Posterior cingulate gyrus (tissue), 11 donors: ENCODE measurements at places on chromosomes 6 and 20.

DNA sequence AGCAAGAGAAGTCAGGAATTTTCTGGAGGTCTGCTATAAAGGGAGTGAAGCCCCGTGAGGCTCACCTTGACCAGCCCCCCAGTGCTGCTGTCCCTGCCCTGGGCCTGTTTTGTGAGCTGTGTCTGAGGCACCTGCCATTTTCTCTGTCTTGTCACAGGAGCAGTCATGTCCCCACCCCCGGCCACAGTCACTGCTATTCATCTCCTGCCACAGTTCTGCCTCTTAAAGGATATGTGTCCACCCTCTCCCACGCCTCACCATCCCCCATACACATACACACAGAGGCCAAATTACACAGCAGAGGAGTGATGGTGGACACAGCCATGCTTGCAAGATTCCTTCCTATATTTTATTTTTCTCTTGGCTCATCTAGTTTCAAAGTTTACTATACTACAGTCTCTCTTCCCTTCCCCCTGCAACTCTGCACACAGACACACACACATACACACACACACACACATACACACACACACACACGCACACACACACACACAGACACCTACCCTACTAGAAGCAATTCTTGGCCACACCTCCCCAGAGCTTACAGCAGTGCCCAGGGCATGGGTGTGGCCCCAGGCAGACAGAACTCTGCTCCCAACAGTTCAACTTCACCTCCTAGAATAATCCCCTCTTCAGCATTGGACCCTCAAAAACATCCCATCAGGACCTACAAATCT lies 68.7 kb upstream of the TAB2 start:
- DNase-seq, result no peak

DNA sequence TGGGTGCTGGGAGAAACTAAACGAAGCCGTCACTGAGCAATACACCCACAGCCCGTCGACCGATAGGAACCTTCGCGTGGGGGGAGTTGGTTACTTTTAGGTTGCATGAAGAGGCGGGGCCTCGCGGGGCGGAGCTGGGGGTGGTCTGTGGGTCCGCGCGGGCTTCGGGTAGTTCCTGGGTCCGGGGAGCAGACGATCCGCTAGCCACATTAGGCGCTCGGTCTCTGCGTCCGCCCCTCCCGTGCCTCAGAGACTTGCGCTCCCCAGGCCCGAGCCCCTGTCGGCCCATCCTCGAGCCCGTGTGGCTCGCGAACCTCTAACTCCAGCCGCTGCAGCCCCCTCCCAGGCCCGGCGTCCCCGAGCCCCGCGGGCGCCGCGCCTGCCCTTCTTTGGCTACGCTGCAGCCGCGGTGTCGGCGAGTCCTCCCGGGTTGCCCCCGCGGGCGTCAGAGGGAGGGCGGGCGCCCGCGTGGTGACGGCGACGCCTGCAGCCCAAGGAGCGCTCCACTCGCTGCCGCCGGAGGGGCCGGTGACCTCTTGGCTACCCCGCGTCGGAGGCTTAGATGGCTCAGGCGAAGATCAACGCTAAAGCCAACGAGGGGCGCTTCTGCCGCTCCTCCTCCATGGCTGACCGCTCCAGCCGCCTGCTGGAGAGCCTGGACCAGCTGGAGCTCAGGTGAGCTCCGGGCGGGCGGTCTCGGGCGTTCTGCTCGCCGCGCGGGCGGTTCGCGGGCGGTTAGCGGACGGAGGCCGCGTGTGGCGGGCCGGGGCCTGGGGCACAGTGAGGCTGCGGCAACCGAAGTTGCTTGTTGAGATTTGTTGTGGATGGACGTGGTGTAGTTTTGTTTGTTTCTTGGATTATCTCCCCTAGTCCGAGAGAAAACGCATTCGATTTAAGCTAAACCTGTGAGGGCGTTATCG lies at the start of gene BAG2:
BAG2 (plus strand) TSS at position 191 of the 920 bp plus-strand sequence; CDS start at position 563, 372 bp downstream.
- DNase-seq, result peak; percentile 60

- no peak for DNase-seq
Measured at GRCh38 chr6:141486942-141487341, 645.8 kb upstream of the GJE1 start.

GRCh38 chr6:161003336-161003735 lies 11.8 kb downstream of the MAP3K4 start:
- DNase-seq, result no peak

DNA sequence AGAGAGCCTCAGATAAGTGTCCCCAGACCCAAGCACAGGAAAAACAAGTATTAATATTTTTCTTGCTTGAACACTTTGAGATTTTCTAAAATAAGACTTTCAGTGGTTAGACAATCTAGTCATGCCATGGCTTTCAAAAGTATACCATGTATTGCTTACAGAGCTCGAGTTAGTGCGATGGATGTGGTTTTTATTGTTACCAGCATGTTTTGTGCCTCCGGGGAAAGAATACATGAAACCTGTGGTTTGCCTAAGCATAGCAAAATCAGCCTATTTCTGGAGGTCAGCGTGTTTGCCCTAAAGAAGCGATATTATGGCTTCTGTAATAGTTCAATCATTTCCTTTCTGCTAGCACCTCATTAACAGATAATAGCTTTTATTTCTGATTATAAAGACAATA lies 21.6 kb downstream of the RIN2 start:
- DNase-seq, result no peak

DNA sequence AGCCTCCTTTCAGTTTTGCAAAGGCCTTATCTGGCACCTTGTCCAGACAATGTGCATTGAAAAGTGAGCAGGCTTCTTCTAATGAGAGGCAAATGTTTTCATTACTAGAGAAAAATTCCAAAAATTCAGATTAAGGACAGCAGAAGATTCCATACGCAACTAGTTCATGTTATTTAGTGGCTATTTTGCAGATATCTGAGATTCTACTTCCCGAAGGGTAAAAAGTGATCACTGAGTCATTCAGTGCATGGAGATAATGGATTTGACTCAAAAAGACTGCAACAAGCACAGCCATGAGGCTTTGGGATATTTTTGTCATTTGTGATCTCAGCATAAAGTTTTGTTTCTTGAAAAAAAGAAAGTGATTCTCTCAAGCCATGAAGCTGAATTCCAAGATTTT lies 29.9 kb downstream of the METTL24 start:
- DNase-seq, result no peak

DNA sequence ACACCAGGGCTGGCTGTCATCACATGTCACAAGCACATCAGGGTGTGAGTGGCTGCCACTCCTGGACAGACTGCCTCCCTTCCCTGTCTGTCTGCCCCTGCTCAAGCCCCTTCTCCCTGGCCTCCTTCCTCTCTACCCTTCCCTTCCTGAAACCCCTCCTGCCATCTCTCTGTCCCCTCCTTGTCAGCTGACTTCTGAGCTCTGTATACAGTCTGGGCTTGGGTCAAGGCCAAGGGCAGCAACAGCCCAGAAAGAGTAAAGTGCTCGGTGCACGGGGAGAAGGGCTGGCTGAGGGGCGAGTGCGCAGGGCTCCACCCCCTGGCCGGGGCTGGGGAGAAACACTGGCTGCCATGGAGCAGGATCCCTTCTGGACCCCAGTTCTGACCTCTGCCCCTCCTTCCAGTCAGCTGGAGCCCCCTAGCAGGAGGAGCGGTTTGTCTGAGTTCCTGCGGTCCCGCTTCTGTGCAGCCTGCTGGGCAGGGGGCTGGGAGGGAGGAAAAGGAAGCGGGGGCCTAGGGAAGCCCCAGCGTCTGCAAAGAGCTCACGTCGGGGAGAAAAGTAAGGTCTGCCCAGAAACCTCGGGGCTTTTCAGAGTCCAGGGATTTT lies 2.0 kb downstream of the LKAAEAR1 start:
- DNase-seq, result no peak

- DNase-seq, result no peak
Measured at GRCh38 chr6:134314006-134314821, 3.7 kb downstream of the SGK1 start.

- DNase-seq, result no peak
Measured at GRCh38 chr20:8155812-8156211, 23.7 kb downstream of the PLCB1 start.

- DNase-seq, result no peak
Measured at GRCh38 chr6:18178960-18179615, 23.9 kb downstream of the KDM1B start.

GRCh38 chr6:69789578-69789977 lies 7.2 kb downstream of the LMBRD1 start:
- no peak for DNase-seq

DNA sequence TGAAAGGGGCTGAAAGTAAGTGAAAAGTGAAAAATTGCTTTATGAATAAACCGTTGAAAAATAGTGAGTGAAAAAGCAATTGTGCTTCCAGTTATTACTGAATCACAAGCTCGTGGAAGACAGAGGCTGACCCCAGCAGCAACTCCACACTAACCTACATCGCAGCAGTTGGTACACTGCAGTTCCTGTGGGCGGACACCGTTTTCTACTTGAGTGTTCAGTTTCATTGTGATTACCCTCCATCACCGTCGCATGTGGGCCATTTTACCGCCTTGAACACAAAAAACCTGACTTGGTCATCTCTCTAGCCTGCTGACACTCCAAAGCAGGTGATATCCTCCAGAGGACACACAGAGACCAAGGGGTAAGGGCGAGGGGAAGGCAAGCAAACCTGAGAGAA lies 28.4 kb downstream of the PRDM1 start:
- no peak for DNase-seq

DNA sequence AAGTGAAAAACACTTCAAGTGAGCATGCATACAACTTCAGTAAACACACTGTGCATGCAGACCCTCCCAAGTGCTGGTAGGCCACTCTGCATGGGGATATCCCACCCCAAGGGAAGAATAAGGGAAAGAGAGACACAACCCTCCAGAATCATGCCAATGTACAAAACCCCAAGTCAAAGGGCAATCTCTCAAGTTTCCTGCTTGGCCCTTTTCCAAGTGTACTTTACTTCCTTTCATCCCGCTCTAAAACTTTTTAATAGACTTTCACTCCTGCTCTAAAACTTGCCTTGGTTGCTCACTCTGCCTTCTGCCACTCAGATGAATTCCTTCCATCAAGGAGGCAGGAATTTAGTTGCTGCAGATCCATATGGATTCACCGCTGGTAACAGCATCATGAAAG lies 205.7 kb upstream of the PROKR2 start:
- DNase-seq, result no peak

GRCh38 chr20:61138566-61138965 lies 113.5 kb upstream of the CDH4 start:
- no peak for DNase-seq

DNA sequence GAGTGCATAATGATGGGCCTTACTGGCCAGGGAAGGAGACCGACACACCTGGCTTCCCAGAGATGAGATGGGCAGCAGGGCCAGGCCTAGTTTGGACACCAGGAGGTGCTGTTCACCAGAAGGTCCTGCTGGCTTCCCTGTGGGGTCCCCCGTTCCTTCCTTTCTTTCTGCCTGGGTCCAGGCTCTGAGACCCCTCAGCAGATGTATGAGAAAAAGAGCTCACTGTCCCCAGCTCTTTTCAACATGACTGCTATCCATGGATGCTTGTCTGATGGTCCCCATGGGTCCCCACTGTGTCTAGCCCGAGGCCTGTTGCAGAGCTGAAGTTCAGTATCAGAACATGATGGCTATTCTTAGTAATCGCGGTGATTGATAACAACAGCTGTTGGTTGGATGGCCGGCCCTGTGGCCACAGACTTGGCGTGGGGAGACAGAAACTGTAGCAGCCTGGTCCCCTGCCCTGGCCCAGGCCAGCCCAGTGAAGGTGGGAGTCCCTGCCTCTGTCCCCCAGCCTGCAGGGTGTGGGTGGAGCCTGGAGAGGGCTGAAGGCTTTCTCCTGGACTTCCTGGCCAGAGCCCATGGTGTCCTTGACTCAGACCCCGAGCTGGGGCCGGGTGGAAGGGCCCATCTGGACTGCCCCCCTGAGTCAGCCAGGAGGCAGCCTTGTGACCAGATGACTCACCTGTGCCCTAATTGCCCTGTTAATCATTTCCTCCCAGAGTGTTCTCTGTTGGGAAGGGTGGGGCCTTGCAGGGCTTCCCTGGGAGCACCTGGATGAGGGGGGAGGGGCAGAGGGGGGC lies 9.9 kb upstream of the BAK1 start:
- no peak for DNase-seq

DNA sequence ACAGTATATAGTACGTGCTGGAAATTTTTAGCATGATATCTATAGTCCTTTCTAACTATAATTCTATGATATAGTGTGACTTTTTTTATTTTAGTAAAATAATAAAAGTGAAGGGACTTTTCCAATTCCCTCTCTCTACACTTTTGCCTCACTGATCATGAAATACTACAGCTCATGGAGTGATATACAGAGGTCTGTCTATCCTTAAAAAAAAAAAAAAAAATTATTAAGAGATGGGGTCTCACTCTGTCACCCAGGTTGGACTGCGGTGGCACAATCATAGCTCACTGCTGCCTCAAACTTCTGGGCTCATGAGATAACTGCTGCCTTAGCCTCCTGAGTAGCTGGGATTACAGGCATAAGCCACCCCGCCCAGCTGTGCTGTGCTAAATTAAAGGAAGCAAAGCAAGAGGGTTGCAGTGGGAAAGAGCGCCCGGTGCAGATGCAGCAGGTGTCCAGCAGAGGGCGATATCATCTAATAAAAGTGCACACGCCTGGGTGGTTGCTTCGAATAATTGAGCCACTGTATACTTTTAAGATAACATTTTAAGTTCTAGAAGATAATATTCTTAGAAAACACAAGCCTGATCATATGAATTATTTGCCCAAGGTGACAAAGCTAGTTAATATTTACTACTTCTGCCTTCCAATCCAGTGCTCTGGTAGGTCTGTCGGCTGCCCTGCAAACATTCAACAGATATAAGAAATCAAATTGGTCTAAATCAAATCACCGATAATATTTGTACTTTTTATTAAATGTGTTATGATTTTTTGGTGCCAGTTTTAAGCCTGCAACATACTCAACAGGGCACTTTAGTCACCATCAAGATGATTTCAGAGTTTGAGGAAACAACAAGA lies 94.9 kb upstream of the NT5E start:
- peak; percentile 55 for DNase-seq

DNA sequence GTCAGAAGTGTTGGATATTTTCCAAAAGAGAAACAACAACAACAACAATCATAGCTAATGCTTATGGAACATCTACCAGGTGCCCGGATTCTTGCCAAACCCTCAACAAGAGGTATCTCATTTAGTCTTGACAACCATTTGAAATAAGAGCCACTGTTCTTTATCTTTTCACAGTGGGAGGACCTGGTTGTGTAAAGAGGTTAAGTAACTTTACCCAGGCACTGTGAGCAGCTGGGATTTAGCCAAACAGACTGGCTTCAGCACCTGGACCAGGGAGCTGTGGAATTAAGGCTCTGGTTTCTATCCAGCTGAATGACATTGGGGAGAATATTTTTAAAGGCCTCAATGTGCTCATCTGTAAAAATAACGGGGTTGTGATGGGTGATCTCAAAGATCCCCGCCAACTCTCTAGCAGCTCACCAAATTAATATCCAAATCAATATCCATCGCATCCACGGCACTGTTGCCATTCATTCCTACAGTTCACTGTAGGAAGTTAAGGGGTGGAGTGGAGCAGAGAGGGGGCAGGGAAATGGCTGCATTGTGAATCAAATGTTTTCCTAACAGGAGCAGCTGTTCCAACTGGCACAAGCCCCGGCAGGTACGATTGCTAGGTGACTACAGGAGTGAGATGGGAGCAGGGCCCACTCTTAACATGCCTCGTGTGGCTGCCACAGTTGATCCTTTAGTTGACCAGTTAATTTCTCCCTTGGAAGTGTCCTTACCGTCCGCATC lies 61.8 kb downstream of the GCNT2 start:
- DNase-seq, result no peak
